ENCODE measurements at places on chromosomes 4 and X.

DNA sequence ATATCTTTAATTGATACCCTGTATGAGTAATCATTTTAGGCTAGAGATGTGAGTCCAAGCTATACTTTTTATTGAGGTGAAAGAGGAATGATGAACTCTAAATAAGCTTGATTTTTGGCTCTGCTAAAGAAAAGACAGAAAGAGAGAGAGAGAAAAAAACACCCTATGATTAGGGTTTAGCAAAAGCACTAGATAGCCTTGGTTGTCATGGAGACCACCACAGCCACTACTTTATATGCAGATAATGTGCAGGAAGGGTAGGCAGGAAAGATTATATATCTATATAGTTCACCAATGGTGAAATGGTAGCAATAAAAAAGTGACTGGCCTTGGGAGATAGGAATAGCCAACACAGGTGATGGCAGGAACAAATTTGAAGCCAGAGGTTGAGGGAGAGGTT lies 69.9 kb upstream of the CAMK2D start:
- DNase-seq, result no peak

DNA sequence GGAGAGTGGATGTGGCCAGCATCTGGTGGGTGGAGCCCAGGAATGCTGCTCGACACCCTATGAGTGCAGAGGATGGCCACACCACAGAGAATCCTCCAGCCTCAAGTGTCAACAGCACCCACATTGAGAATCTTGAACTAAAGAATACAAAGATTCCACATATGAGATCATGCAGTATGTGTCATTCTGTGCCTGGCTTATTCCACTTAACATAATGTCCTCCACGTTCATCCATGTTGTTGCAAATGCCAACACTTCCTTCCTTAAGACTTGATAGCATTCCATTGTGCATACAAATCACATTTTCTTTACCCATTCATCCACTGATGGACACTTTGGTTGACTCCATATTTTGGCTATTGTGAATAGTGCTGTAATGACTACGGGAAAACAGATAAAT lies 145.8 kb downstream of the PRKX start:
- no peak for DNase-seq

DNA sequence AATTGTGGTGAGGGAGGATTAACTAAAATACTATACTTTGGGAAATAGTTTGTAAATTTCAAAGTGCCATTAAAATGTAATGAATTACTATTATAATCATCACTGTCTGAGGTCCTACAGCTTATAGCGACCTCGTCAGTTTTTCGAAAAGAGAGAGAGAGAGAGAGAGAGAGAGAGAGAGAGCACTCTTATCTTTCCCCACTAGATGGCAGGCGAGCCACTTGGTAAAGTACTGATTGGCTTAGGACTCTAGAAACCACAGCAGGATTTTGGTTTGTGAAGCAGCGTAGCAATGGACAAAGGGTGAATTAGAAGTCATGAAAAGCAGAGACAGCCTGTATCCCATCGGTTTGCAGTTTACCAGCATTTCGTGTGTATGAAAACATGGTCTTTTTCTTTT lies 52.5 kb downstream of the LINC00632 start:
- no peak for DNase-seq

- DNase-seq, result peak; percentile 88
These were observed at the start of gene COMMD8 for GRCh38 chr4:47463235-47463956. COMMD8 (minus strand) TSS chr4:47463702; CDS start chr4:47463651, 51 bp downstream.

- no peak for DNase-seq
These were observed 142.9 kb downstream of the PCDH7 start for GRCh38 chr4:30863021-30863420.

DNA sequence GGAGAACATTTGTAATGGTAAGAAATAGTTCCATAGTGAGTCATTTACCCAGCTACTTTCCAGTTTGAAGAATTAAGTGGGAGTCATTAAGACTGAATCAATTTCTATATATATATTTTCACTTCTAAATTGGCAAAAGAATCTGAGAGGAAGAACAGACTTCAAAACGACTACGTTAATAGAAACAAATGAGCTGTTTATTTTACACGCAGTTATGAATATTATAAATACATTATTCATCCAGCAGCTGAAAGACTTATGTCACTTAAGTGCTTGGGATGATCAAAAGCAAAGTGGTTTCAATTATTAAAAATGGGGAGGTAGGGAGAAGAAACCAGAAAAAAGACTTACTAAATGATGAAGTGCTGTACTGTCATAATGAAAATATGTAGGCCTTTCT lies 260.5 kb upstream of the DDX53 start:
- DNase-seq, result no peak
